ENCODE measurements at places on chromosomes 16 and 17.

DNA sequence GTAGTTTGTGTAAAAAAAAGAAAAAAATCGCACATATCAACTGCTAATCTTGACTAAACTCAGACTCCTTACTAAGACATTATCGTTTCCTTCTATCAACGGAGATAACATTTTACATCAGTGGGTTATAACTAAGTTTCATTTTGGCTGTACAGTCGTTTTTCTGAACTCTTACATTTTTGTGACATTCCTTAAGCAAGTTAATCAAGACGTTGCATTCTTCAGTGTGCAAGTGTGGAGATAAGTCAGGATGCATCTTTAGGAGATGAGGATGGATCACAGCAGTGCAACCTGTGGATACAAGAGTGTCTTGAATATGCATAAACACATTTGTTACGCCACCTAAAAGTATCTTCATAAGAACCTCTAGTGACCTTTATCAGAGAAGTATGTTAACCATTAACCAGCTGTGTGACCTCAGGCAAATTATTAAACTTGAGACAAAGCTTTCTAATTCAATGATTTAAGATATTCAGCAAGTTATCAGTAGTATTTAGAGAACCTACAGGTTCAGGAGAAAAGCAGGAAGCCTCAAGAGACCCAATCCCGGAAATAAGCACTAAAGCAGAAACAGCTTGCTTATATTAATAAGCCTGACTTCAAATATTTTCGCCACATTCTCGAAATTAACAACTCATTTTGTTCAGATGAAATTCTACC is 9.4 kb downstream of the CMC2 start:
- DNase-seq = no peak

GRCh38 chr16:66547101-66547989 is 2.6 kb downstream of the TK2 start:
- DNase-seq = no peak

GRCh38 chr16:35574454-35575431 is 2115.3 kb downstream of the TP53TG3F start:
- no peak for DNase-seq

DNA sequence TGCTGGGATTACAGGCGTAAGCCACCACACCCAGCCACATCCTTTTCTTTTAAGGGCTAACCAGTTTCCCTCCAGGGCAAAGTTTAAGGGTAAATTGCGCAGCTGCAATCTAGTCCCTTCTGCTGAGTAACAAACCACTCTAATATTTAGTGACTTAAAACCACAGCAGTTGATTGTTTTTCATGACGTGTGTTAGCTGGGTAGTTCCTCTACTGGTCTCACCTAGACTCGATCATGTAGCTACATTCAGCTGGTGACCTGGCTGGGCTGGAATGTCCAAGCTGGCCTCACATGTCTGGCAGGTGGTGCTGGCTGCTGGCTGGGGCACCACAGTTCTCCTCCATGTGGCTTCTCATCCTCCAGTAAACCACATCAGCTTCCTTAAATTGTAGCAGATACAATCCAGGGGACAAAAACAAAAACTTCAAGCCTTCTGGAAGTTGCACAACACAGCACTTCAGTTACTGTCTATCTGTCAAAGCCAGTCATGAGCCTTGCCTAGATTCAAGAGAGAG is 75.5 kb downstream of the GPRC5B start:
- DNase-seq = peak; percentile 62

DNA sequence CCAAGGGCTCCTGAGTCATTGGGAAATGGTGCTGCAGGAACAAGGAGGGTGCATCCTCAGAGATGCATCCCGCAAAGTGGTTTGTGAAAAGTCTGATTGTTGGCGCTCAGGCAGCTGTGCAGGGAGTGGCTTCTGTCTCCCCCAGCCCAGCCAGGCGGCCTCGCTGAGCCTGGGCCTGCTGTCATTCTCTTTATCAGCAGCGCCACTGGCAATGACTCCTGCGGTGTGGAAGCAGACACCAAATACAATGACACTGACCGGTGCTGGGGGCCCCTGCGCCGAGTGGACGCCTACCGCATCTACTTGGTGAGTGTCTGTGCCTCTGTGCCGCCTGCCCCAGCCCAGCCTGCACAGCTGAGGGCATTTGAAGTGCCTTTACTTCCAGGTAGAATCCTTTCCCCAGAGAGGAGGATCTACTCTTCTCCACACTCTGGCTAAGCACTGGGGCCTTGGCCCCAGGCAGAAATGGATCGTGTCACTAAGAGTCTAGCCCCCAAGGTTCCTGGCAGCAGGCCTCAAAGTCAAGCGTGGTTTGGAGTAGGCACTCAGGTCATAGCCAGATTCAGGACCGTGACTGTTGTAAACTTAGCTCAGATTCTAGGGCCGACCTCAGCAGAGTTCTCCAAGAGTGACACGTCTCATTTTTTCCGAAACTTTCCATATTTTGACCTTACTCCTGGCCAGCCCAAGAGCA is 19.3 kb upstream of the NAT9 start:
- DNase-seq = no peak

GRCh38 chr16:86630471-86630870 is 52.1 kb downstream of the FOXL1 start:
- DNase-seq = no peak

DNA sequence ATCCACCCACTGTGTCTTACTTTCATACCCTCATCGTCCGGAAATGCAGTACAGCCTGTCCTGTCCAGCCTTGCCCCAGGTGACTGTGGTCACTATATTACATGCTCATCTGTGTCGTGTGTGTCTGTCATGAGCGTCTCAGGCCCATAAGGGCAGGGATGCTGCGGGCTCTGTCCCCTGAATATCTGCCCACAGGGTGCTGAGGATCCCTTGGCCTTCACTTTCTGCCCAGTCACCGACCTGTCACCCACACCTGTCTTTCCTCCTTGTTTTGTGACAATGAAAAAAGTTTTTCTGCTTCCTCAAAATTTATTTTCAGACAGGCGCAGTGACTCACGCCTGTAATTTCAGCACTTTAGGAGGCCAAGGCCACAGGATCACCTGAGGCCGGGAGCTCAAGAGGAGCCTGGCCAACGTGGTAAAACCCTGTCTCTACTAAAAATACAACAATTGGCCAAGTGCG is 1.4 kb upstream of the CTRB1 start:
- no peak for DNase-seq

DNA sequence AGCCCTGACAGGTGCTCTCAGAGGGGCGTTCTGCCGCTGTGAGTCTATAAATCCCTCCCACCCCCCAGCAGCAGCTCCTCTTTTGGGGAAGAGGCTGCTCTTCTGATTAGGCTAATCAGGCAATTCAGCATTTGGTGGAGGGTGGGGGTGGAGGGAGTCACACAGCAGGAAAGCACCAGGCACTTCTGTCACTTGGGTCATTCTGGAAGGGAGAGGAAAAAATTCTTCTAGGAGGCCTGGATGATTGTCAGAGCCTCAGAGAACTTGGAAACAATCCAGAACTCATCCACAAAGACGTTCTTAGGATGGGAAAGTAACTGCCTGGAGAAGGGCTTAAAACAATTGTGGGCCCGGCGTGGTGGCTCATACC is 7.3 kb upstream of the SSTR2 start:
- DNase-seq = no peak

DNA sequence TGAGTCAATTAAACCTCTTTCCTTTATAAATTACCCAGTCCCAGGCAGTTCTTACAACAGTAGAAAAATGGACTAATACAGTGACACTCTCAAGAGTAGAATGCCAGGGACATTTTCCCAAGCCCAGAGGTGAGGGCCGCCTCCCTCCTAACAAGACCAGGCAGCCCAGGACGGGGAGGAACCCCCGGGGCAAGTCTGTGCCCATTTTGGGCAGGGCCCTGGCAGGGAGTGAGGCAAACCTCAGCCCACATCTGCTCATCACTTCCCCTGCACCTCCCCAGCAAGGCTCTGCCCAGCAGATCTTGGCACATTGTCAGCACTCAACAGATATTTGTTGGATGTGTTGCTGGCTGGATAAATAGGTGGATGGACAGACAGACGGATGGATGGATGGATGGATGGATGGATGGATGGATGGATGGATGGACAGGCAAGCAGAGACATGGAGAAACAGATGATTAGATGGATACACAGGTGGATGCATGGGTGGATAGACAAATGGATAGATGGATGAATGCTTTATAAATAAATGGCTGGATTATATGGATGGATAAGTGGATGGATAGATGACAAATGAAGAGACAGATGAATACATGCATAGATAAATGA is 271.3 kb downstream of the PARN start:
- peak; percentile 93 for DNase-seq

GRCh38 chr16:56477096-56477878 is 25.9 kb downstream of the OGFOD1 start:
- DNase-seq = no peak

DNA sequence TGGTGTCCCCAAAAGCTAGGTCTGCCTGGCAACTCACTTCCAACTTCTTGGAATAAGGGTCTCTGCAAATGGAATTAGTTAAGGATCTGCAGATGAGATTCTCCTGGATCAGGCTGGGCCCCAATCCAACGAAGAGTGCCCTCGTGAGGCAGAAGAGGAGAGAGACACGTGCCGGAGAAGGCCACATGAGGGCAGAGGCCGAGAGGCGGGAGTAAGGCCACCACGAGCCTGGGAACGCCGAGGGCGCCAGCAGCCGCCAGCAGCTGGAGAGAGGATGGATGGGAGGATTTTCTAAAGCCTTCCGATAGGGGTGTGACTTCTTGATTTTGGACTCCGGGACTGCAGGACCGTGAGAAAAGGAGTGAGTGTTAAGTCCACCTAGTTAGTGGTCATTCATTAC is 76.3 kb downstream of the JPH3 start:
- no peak for DNase-seq

- no peak for DNase-seq
These were observed 589.2 kb downstream of the CDH11 start for GRCh38 chr16:64532691-64533090.

GRCh38 chr16:80372341-80372740 is 168.5 kb upstream of the DYNLRB2 start:
- no peak for DNase-seq

DNA sequence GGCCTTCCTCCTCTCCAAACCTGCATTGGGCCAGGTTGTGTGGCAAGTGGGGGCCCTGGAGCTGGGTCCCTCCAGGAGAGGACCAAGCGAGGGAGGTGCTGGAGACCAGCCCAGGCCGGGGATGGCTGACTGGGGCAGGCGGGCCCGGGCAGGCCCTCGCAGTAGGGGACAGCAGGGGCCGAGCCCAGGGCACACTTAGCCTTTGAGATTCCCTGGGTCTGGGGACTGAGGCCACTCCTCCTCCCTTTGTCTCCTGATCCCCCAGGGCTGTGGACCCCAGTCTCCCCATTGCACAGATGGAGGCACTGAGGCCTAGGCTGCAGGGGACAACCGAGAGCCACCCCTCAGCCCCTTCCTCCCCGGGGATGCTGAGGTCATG is 5.2 kb downstream of the FOXJ1 start:
- DNase-seq = no peak

GRCh38 chr16:88856122-88856827 is 472 bp downstream of the GALNS start:
- DNase-seq = no peak

DNA sequence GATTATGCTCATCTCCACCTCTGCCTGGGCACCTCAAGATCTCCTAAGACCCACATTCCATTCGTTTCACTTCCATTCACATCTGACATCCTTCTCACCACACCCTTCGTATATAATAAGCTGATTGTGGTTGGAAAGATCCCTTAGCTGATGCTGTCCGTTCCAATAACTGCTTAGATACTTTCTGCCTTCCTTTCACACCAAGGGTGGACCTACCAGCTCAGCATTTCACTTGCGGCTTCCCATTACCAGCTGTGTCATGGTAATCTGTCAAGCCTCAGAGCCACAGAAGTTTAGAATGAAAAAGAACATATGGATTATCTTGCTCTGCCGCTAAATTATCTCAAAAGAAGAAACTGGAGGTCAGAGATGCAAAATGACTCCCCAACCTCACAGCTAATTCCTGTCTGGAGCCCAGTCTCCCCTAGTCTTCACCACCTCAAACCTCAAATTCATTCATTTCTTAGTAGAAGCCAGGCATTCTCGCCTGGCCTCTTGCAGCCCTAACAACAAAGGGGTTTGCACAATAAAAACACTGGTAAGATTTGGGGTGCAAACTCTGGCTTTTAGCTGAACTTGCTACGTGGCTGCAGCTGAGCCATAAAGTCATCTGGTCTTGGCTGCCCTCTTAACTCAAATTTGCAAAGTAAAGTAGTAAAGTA is 182.8 kb upstream of the HS3ST3A1 start:
- no peak for DNase-seq

- DNase-seq = no peak
These were observed 33.3 kb upstream of the METTL9 start for GRCh38 chr16:21565861-21566669.

All from keratinocyte (primary cell).